ENCODE measurements at places on chromosomes 5 and 9. TPM values are rescaled to one million over a fixed set of nuclear protein-coding genes. Genes with fewer than 3 reads are reported as not detected.

DNA sequence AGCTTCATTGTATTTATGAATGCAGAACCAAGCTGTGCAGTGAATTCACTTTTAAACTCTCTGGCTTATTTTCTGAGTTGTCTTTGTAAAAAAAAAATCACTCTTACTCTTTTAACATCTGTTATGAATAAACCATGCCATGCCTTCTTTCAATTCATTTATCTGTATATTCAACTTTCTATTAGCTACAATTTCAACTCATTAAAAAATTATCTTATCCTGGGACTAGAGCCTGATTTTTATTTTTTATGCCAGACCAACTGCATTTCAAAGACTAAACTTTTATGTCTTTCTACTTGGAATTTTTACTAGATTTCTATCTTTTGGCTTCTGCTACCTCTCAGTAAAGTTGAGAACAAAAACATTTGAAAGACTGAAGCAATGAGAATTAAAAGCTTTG is 342.7 kb downstream of the DEPDC1B start:
- no peak for DNase-seq

Gene AGXT2
- total RNA-seq = not detected

Gene PHF24
- 0.16 TPM for total RNA-seq

- DNase-seq = no peak
Observed at GRCh38 chr9:123447934-123448646, 92.1 kb downstream of the CRB2 start.

Gene PAEP
- not detected for total RNA-seq

Data from fibroblast of the aortic adventitia (primary cell).